NCI-H1694 (cell line): ENCODE measurements at places on chromosomes 6 and 20.

- no peak for DNase-seq
These were observed 106.1 kb downstream of the TNFAIP3 start for GRCh38 chr6:137973201-137973600.

DNA sequence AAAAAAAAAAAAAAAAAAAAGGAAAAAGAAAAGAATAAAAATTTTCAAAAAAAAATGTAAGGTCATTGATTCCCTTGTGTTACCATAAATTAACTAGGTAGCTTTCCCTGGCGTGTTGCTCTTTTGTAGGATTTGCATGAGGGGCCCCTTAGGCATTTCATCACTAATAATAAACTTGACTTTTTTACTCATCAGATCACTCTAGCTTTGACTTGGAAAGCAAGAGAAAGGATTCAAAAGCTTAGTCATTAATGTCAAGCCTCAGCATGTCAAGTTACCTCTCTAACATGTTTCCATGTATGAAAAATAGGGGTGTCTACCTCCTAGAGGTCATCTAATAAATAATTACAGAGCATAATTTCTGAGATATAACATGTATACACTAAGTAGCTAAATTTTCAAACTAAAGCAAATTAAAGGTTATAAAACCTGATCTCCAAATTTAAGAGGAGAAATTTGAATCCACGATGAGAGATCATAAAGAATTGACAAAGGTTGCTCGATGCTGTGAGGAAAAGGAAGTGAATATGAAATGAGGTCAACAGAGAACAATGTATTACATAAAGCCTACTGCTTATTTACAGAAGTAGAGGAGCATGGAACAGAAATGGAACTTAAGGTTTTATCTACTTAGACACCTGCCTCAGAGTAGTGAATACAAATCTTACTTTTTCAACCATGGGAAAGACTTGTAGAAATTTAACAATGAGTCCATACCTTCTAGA lies 86.8 kb downstream of the ARHGAP18 start:
- no peak for DNase-seq

GRCh38 chr6:144064402-144065212 lies 30.8 kb downstream of the SF3B5 start:
- DNase-seq: no peak

DNA sequence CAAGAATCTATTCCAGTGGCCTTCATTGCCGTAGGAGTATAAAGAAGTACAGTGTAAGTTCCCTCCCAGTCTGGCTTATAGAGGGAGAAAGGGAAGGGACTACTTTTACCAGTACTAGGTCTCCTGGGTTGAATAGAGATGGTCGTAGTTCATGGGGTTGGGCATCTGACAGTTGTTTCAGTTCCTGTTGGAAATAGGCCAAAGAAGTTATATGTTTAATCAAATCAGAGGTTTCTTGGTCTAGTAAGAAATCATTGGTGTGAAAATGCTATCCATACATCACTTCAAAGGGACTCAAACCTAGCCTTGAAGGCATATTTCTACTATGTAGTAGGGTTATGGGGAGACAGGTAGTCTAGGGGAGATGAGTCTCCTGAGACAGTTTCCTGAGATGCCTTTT lies 45.6 kb upstream of the MAN1A1 start:
- no peak for DNase-seq

DNA sequence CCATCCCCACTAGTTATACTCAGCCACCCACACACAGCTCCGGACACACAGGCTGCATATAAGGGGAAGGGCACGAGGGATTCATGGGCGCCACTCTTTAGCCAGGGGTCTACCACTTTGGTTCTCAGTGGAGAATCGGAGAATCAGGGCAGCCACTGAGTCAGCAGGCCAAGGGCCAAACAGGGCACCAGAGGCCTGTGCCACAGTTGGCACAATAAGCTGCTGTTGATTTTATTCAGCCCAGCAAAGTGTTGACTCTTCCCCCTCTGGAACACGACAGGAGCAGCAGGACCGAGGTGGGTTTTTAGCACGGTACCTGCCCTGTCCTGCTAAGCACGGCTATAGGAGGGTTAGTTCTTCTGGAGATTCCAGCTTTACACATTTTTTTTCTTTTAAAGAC lies 48.3 kb downstream of the GJA10 start:
- DNase-seq: no peak

DNA sequence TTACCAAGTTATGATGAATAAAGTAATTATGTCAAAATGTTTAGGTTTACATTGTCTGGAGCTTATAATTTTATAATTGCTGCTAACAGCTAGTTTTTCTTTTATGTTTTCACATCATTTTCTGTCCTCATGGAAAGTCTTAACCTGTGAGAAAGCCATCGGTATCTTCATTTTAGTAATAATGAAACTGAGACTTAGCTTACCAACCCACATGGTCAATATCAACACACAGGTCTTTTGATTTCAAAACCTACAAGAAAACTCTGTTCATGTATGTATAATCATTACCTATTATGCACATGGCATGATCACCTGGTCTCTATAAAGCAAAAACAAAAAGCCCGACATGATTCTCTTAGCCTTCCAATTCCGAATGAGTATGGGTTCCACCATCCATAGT lies 61.9 kb downstream of the KCNQ5 start:
- DNase-seq: no peak

DNA sequence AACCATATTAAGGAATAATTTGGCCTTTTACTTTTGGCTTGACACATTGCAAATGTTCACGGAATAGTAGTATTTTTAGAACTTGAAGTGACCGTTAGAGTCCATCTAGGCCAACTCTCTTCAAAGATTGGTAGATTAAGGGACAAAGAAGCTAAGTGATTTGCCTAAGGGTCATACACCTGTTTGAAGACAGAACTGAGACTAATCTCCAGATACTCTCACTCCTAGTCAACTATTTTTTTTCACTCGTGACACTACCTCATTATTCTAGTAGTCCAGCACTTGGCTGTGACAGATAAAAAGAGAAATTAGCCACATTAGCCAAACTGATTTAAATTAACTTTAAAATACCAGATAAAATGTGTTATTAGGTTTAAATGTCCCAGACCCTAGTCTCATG lies 10.6 kb downstream of the ACSS2 start:
- DNase-seq: no peak

- no peak for DNase-seq
These were observed 73.9 kb upstream of the NRSN1 start for GRCh38 chr6:24051942-24052589.

DNA sequence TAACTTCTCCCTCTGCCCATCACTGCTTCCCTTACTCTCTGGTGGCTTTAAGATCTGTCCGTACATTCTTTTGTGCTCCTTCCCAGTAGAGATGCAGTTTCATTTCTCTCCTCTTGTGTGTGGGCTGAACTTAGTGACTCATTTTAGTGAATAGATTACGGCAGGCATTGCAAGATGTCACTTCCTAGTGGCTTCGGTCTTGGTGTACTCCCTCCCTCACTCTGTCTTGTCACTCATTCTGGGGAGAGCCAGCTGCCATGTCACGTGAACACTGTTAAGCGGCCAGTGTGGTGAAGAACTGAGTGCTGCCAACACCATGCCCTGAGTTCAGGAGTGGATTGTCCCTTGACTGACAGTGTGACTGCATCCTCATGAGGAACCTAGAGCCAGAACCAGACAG lies 115.9 kb downstream of the OTOR start:
- DNase-seq: no peak
